ENCODE measurements at places on chromosomes 5 and 9. TPM values are rescaled to one million over a fixed set of nuclear protein-coding genes. Genes with fewer than 3 reads are reported as not detected.

PPP3R2 gene
- not detected for total RNA-seq

DNA sequence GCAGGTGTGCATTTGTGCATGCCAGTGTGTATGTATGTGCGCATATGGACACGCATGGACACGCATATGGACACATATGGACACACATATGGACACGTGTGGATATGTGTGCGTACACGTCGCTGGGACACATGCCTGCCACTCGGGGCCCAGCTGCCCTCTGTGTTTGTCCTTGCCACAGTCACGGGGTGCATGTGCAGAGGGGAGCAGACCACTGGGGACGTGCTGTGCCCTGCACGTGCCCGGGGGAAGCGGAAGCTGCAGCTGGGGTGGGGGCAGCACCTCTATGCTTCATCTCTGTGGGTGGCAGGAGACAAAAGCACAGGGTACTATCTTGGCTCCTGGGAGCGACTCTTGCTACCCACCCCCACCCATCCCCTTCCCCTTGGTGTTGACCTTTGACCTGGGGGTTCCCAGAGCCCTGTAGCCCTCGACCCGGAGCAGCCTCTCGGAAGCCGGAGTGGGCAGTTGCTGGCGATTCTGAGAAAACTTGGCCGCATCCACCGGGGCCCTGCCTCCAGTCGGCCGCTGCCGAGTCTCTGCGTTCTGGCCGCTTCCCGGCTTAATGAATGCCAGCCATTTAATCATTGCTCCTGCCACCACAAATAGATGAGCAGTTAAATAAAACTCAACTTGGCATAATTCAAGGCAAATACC lies 2.4 kb upstream of the SLC6A18 start:
- DNase-seq: no peak
- H3K27ac ChIP-seq: no peak overlapping the region
- no peak overlapping the region for H3K4me3 ChIP-seq
- no peaks in the 10 kb centered on the region for H3K36me3 ChIP-seq

- no peak overlapping the region for H3K4me3 ChIP-seq
- H3K27ac ChIP-seq: no peak overlapping the region
- DNase-seq: no peak
- no peaks in the 10 kb centered on the region for H3K4me1 ChIP-seq
- H3K36me3 ChIP-seq: no peaks in the 10 kb centered on the region
Measured at GRCh38 chr5:31581498-31582099, 49.5 kb downstream of the C5orf22 start.

ANGPTL2 gene
- total RNA-seq: not detected

ANKRD34B gene
- total RNA-seq: not detected

DNA sequence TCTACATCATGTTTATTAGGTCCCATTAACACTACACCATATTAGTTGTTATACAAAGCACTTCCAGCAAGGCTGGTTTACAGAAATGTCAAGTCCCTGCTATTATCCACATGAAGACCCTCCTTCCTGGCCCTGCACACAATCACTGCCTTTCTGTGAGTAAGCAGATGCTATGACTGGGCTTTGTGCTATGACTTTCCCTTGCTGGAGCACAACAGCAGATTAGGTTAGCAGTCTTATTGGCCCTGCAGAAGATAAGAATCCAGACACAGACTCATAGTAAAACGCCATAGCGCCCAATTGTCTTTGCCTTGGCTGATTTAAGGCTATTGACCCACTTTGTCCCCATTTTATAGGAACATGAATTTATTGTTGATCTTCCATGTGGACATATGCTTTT lies 228.9 kb upstream of the ACTBL2 start:
- no peak for DNase-seq
- H3K4me1 ChIP-seq: no peaks in the 10 kb centered on the region
- H3K36me3 ChIP-seq: no peaks in the 10 kb centered on the region
- no peak overlapping the region for H3K4me3 ChIP-seq
- no peaks in the 10 kb centered on the region for H3K27me3 ChIP-seq
- no peak overlapping the region for H3K27ac ChIP-seq

- DNase-seq: no peak
- no peaks in the 10 kb centered on the region for H3K4me1 ChIP-seq
- H3K27ac ChIP-seq: no peak overlapping the region
- no peak overlapping the region for H3K4me3 ChIP-seq
Measured at GRCh38 chr9:116544896-116545295, 142.2 kb upstream of the TRIM32 start.

DNA sequence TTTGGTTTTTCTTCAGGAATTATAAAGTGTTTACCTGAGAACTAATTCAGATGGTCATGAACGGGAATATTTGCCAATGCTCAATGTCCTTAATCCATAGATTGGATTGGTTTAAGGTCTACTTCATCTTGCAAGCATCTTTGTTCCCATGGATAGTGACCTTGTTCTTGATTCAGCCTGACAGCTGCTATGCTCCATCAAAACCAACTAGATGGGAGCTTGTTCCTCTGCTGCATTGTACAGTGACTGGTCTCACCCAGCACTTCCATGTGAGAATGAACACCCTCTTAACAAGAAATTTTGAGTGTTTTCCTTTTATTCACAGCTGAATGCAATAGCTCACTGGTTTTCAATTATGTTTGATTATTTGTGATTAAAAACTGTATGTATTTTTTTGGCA lies 312.6 kb upstream of the ACTBL2 start:
- H3K27me3 ChIP-seq: no peaks in the 10 kb centered on the region
- H3K27ac ChIP-seq: no peak overlapping the region
- H3K4me3 ChIP-seq: no peak overlapping the region
- no peak for DNase-seq
- no peaks in the 10 kb centered on the region for H3K4me1 ChIP-seq

- no peaks in the 10 kb centered on the region for H3K27me3 ChIP-seq
- peaks cover 32% of the 10 kb centered on the region for H3K4me1 ChIP-seq
- H3K36me3 ChIP-seq: no peaks in the 10 kb centered on the region
Measured at GRCh38 chr5:148873690-148874485, 47.5 kb downstream of the ADRB2 start.

- DNase-seq: no peak
- peak overlapping the region; percentile 76 for H3K4me3 ChIP-seq
- H3K27ac ChIP-seq: peak overlapping the region; percentile 56
- peaks cover 16% of the 10 kb centered on the region for H3K4me1 ChIP-seq
Measured at GRCh38 chr5:59587489-59588337, 305.8 kb downstream of the PDE4D start.

- no peak for DNase-seq
- no peaks in the 10 kb centered on the region for H3K36me3 ChIP-seq
- H3K27ac ChIP-seq: no peak overlapping the region
Measured at GRCh38 chr5:10278658-10279279, 28.7 kb downstream of the CCT5 start.

FOXD4L4 gene
- total RNA-seq: not detected

- no peak for DNase-seq
- no peaks in the 10 kb centered on the region for H3K4me1 ChIP-seq
- H3K4me3 ChIP-seq: no peak overlapping the region
- no peaks in the 10 kb centered on the region for H3K36me3 ChIP-seq
- H3K27ac ChIP-seq: no peak overlapping the region
Measured at GRCh38 chr9:109250311-109250741, 70.5 kb downstream of the EPB41L4B start.

- peaks cover 4% of the 10 kb centered on the region for H3K36me3 ChIP-seq
- H3K4me3 ChIP-seq: no peak overlapping the region
- H3K4me1 ChIP-seq: no peaks in the 10 kb centered on the region
Measured at GRCh38 chr9:36080519-36080918, 43.8 kb downstream of the RECK start.

TLR4 gene
- 0.24 TPM for total RNA-seq

CDH6 gene
- total RNA-seq: not detected

GRCh38 chr9:83367326-83367725 lies 170.9 kb downstream of the FRMD3 start:
- H3K4me1 ChIP-seq: no peaks in the 10 kb centered on the region
- no peak overlapping the region for H3K4me3 ChIP-seq
- no peaks in the 10 kb centered on the region for H3K36me3 ChIP-seq
- H3K27me3 ChIP-seq: no peaks in the 10 kb centered on the region
- DNase-seq: no peak

DNA sequence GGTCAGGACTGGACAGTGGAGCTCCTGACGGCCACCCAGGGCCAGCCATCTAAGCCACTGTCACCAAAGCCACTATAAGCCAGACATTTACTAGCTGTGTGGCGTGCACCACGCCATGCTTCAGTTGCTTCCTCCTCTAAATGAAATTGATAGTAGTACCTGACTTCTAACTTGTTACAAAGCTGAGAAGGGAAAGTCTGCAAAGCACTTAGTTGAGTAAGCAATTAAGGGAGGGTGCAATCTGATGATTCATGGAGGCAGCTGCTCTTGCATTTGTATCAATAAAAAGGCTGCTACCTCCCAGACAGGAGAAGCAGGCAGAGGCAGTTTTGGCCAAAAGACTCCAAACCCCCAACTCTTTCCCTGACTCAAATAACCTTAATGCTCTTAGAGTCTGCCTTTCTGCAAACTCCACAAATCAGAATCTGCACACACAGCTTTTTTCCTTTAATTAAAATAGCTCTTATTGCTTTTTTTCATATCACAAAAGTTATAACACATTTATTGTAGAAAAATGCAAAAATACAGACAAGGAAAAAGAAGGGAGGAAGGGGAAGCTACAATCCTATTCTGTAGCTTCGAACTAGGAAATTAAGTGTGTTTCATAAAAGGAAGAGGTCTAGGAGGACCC lies 19.3 kb upstream of the RAPGEF1 start:
- H3K4me3 ChIP-seq: no peak overlapping the region
- no peaks in the 10 kb centered on the region for H3K36me3 ChIP-seq
- no peak for DNase-seq
- peaks cover 3% of the 10 kb centered on the region for H3K4me1 ChIP-seq
- no peak overlapping the region for H3K27ac ChIP-seq
- peaks cover 9% of the 10 kb centered on the region for H3K27me3 ChIP-seq

- H3K36me3 ChIP-seq: no peaks in the 10 kb centered on the region
- H3K27ac ChIP-seq: peak overlapping the region; percentile 75
- no peak for DNase-seq
Measured at GRCh38 chr9:69044240-69045219, 9.0 kb downstream of the FXN start.

CYLC2 gene
- total RNA-seq: not detected

DNA sequence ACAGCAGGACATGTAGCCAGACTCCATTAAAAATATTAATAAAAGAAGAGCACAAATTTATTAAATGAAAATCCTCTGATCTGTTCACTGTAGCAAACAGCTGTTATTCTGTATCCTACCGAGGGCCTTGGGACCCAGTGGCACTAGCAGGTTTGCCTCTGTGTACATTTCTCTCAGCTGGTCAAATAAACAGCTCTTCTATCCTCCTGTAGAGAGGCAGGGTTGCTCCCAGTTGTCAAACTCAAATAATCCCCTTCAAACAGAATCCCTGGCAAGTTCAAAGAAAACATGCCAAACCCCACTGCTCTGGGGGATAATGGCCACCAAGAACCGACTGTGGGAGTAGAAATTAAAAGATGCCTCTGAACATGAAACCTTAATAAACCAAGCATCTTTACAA lies 1262.0 kb upstream of the DMAC1 start:
- peaks cover 5% of the 10 kb centered on the region for H3K36me3 ChIP-seq
- H3K27ac ChIP-seq: no peak overlapping the region
- no peaks in the 10 kb centered on the region for H3K4me1 ChIP-seq

- peaks cover 7% of the 10 kb centered on the region for H3K4me1 ChIP-seq
- no peaks in the 10 kb centered on the region for H3K27me3 ChIP-seq
- no peak overlapping the region for H3K4me3 ChIP-seq
- H3K36me3 ChIP-seq: no peaks in the 10 kb centered on the region
- no peak overlapping the region for H3K27ac ChIP-seq
Measured at GRCh38 chr5:109318455-109319108, 91.2 kb downstream of the PJA2 start.

PCDHGB6 gene
- total RNA-seq: 1.1 TPM

DNA sequence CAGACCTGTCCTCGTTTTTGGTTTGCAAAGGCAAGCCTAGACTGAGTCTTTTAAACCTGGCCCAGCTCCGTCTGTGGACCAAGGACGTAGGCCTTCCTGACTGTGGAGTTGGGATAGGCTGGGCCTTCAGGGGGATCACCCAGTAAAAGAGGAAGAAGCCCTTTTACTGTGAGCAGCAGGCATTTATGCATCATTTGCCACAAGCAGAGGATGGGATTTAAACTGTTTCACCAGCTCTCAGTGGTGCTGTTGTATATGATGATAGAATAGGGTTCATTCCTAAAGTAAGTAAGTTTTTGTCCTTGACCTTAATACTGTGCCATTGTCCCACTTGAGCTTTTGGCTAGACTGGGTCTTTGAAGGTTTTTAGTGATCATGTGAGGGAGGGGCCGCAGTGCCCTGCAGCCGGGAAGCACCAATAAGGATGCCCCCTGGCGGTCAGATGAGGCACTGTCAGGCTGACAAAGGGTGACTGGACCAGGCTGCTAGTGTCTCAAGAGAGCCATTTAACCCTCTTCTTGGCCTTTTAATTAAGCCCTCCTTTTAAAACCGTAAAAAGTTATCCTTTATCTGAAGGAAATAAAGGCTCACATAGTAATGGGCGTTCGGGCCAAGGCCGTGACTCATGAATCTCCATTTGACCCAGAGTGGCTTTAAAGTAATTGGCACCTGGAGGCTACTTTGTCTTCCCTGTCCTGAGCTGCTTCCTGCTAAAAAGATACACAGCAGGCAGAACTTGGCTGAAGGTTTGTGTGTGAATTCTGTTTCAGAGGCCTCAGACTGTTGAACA lies 74.0 kb downstream of the UBAP1 start:
- no peaks in the 10 kb centered on the region for H3K27me3 ChIP-seq
- H3K27ac ChIP-seq: peak overlapping the region; percentile 74
- DNase-seq: peak; percentile 80
- peaks cover 5% of the 10 kb centered on the region for H3K4me1 ChIP-seq
- H3K4me3 ChIP-seq: no peak overlapping the region

DNA sequence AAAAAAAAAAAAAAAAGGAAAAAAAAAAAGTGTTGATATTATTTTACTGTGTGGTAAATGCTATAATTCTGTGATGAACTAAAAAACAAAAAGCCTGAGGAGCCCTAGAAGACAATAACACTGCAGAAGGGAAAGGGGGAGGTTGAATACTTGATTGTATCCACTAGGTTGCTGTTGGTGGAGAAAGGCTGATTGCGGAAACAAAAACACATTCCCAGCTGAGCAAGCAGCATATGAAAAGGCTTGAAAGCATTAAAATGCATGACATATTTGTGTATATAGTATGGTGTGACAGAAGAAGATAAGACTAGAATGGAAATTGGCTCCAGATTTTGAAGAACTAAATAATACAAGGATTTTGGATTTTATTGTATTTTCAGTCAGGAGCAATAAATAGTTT lies 8.9 kb downstream of the RABGAP1 start:
- no peak for DNase-seq
- H3K4me1 ChIP-seq: peaks cover 36% of the 10 kb centered on the region
- no peak overlapping the region for H3K27ac ChIP-seq
- no peaks in the 10 kb centered on the region for H3K27me3 ChIP-seq
- no peaks in the 10 kb centered on the region for H3K36me3 ChIP-seq

GRCh38 chr5:168898247-168898911 lies 319.2 kb upstream of the PANK3 start:
- H3K4me1 ChIP-seq: peaks cover 43% of the 10 kb centered on the region
- H3K27ac ChIP-seq: no peak overlapping the region
- H3K4me3 ChIP-seq: no peak overlapping the region
- H3K36me3 ChIP-seq: no peaks in the 10 kb centered on the region

DNA sequence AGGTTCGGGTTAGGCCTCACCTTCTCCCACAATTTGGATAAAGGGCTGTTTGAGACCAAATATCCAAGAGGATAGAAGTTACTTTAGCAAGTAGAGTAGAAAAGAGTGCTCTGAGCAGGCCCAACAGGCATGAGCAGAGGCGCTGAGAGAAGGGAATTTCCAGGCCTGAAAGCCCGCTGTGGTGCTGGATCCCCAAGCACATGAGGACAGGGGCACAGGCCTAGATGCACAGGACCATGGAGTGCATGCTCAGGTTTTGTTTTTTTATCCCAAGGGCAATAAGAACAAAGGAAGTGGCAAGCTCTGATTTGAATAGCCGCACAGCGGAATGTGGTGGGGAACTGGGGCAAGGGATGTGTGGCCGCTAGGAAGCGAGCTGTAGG lies 33.3 kb downstream of the OSMR start:
- H3K27me3 ChIP-seq: peaks cover 64% of the 10 kb centered on the region
- H3K36me3 ChIP-seq: no peaks in the 10 kb centered on the region
- no peak overlapping the region for H3K27ac ChIP-seq
- H3K4me3 ChIP-seq: no peak overlapping the region

Data from natural killer cell treated with Interleukin-12 subunit alpha and Interleukin-12 subunit beta and Interleukin-15 and Interleukin-18, amount 100 ng/mL, for 72 hours (primary cell).